ENCODE measurements at places on chromosomes 6 and 20.

GRCh38 chr6:7770601-7771000 lies 44.7 kb downstream of the BMP6 start:
- no peak for DNase-seq

DNA sequence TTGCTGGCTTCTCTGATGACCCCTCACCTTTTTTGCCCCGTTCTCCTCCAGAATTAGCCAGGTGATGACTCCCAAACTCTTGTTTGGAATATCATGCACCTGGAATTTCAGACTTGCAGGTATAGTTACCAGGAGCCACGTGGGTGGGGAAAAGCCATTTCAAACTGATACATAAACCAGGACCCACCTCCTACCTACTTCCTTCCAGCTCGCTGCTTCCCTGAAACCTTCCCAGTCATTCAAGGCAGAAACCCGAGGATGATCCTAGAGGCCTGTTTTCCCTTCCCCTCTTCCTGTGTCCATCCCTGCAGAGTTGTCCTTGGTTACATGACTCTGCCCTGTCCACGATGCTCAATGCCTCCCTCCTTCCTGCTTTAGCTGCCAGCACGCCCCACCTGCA lies 101.9 kb downstream of the MTHFD1L start:
- DNase-seq: no peak

DNA sequence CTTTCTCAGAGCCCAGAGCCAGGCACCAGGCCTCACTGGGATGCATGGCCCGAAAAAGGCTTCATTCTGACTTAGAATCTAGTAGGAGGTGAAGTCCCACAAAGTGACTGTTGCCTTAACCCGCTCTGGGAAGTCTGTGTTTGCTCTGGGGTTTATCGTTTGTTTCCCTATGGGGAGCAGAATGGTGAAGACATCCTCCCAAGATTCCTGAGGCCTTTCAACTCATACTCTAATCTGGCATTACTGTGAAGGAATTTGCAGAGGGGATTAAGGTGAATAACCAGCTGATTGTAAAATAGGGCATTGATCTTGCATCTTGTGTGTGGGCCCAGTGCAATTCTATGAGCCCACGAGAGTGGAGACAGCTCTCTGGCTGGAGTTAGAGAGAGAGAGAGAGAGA lies 67.8 kb downstream of the CDH26 start:
- DNase-seq: no peak

- DNase-seq: no peak
Measured at GRCh38 chr6:31142361-31142761, 3.5 kb upstream of the PSORS1C2 start.

DNA sequence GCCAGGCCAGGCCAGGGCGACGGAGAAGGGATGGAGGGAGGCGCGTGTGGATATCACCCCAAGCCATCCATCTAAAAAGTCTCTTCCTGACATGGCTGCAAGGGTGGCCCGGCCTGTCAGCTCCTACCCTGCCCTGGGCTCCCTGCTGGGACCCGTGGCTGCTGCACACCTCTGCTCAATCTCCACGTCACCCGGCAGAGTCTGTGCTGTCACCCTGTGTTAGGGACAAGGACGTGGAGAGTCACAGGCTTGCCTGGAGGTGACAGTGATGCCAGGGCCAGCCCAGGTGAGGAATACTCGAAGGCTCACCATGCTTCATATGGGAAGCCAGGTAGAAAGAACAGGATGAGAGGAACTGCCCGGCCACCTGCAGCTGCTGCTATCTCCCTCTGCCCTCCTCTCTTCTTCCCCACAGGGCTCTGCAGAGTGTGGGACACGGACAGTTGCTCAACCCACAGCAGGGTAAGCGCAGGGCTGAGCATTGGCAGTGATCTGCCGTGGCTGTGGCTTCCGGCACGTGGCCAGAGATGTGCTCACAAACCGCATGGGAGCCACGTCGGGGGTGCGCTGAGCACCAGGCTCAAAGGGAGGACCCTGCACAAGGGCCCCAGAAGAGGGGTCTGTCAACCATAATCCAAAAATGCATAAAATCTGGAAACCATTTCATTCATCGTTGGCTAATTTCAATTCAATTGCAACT lies 214.3 kb downstream of the DLL1 start:
- DNase-seq: no peak

- DNase-seq: no peak
Measured at GRCh38 chr20:63051911-63052310, 45.1 kb upstream of the BHLHE23 start.

- DNase-seq: no peak
Measured at GRCh38 chr6:24932832-24933231, 2.9 kb downstream of the RIPOR2 start.

DNA sequence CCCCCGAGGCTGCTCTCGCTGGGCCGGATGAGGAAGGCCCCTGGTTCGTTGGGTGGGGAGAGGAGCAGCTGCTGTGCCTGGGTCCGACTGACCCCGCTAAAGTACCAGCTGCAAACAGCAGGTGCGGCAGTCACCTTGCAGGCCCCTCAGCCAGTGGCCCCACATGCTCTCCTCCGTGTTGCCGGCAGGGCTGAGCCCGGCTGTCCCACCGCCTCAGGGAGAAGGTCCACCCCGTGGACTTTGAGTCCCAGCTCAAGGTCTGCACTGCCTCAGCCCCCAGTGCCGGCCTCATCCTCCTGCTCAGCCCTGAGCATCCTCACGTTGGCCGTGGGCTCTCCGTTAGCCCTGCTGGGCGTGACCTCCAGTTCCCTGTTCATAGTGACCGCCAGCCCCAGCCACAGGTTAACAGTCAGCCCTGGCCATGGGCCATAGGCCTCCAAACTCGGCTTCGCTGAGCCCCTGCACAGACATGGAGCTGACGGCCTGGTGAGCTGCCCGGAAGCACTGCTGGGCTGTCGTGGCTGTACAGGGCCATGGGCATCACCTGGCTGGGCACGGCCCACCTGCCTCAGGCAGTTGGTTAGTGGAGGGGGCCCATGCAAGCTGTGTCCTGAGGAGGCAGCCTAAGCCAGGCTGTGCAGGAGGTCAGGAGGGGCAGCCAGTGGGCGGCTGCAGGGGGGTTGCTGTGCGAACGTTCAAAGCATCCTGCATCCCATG lies 3.1 kb downstream of the SRMS start:
- no peak for DNase-seq

DNA sequence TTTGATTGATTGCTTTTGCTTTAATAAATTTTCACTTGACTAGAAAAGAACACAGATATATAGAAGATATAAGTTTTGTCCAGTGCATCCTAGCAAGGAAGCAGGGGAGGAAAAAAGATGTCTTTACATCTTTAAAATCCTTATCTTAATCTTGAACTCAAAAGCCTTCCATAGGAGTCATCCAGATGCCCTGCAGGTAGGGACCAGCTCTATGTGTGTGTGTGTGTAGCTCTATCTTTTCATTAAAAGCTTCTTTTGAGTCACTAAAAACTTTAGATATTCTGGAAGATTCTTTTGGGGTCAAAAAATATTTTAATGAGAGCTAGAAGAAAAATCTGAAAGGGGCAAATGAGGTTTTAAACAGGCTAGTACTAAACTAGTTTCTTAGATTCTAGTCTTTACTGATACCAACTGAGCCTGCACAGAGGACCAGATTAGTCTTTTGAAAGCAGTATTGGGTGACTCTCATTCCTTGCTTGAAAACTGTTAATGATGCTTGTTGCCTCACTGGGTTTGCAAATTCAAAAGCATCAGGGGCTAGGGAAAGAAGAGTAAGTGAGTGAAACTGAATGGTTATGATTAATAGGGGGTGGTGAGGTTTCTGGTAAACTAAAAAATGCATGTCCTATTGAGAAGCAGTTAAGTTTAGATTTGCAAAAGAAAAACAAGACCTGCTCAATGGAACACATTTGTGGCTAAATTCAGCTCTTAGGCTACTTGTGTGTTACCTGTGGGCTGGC lies 40.6 kb upstream of the JAG1 start:
- DNase-seq: no peak

DNA sequence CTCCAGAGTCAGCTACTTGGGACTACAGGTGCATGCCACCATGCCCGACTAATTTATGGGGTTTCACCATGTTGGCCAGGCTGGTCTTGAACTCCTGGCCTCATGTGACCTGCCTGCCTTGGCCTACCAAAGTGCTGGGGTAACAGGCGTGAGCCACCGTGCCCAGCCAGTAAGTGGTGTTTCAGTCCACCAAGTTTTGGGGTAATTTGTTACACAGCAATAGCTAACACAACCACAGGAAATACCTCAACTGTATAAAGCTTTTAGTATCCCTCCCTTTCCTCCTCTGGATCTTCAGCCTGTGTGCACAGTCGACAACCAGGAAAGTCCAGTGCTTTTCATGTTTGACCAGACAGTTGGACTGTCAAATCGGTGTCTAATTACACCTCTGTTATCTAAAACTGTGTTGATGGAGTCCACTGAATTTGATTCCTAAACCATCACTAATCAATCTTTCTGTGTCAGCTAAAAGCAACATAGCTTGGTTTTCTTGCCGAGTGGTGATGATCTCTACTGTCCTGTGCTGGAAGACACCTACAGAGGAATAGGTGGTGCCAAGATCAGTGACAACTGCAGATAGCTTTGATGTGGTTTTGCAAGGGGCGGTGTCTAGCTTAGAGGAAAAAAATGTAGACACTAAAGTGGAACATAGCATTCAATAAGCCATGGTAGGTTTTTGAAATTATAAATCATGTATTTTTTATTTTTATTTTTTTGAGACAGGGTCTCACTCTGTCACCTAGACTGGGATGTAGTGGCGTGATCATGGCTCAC lies 22.2 kb upstream of the ZBTB2 start:
- no peak for DNase-seq

- no peak for DNase-seq
Measured at GRCh38 chr6:84554706-84555105, 209.7 kb downstream of the TBX18 start.

- no peak for DNase-seq
Measured at GRCh38 chr6:5466281-5467136, 205.2 kb downstream of the FARS2 start.

Measured in C1 segment of cervical spinal cord (tissue), 14 donors.